NCI-H510A (cell line): ENCODE measurements at places on chromosomes 7 and 10.
A peak's percentile ranks its signal among the peaks of the same experiment; 100 is the strongest.

- DNase-seq, result no peak
Observed at GRCh38 chr7:36210291-36210922, 57.4 kb downstream of the EEPD1 start.

DNA sequence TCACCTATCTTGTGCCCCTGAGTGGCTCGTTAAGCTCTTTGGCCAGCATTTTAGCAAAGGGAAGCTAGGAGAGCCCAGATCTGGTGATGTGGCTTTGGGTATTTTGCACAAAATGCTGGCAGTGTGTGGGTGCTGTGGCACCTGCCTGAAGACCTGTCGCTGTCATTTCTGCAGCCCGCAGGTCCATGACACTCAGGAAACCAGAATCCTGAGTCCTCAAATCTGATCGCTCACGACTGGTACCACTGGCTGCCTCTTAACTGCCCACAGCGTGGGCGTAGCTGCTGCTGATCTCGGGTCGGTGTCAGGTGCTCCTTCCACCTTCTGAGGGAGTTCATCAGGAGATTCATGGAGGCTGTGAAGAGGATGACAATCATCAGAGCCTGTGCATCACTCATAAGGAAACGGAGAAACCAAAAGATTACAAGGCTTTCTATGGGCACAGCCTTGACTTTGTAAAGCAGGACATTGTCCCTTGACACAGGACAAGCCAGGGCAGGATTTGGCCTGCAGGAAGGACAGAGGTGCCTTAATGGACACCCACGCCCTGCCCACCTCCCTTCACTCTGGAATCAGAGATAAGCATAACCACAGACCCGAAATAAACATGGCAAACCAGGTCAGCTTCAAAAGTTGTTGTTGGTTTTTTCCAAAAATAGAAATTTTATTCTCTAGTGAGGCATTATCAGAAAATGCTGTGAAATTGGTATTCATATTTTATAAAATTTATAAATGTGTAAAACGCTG lies 71.0 kb upstream of the STK17A start:
- no peak for DNase-seq

GRCh38 chr7:4871930-4872675 lies 10.3 kb upstream of the PAPOLB start:
- no peak for DNase-seq

- no peak for DNase-seq
Observed at GRCh38 chr7:82289889-82290288, 153.7 kb downstream of the CACNA2D1 start.

- DNase-seq, result no peak
Observed at GRCh38 chr7:100157069-100157333, 1.5 kb downstream of the TRAPPC14 start.

DNA sequence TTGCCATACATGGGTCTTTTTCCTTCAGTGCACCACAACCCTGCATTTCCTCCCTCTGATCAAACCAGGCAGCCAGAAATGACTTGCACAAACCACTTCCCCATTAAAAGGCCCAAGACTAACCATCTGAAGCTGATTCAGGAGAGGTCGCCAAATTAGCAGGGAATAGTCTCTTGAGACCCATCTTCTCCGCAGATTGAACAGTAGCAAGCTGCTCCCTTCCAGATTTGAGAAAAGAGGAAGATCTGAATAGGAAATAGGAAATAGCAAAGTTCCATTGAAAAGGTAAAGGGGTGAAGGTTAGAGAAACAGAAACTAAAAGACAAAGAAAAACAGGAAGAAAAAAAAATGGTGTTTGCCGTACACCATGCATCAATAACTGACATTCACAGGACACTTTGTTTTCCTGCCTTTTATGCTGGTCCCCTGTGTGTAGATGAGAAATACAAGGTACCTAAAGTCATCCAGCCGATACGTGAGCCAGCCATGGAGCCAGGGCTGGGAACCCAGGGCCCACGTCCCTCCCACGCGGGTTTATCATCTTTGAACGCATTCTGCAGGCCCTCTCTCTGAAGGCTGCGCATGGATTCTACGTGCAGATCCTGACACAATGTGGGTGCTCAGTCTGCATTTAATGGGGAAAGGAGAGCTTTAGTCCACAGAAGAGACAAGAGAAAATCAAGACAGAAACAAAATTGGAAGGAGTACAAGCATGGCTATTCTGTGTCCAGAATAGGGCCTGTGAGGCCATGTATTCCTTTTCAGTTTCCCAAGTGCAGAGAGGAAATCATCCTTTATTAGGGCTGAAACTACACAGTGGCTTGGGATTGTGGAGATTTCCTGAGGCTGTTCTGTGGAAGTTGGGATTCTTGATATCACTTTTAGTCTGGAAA lies 268.4 kb upstream of the NPVF start:
- DNase-seq, result no peak

DNA sequence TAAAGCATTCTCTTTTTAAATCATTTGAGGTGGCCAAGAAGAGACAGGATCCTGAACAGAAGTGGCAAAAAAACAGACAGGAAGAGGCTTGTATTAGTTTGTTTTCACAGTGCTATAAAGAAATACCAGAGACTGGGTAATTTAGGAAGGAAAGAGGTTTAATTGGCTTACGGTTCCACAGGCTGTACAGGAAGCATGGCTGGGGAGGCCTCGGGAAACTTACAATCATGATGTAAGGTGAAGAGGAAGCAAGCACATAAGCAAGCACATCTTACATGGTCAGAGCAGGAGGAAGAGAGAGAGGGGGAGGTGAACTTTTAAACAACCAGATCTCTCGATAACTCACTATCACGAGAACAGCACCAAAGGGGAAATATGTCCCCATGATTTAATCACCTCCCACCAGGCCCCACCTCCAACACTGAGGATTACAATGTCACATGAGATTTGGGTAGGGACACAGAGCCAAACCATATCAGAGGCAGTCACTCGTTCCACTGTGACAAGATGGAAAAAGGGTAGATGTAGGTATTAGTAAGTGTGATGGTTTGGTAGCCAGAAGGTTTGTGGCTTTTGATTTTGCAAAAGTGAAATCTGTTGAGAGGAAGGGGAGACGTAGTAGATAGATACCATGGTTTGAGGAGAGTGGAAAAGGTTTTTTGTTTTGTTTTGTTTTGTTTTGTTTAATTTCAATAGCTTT lies 5.1 kb downstream of the MSRB2 start:
- no peak for DNase-seq

- no peak for DNase-seq
Observed at GRCh38 chr10:42939237-42939636, 137.6 kb upstream of the RET start.

- no peak for DNase-seq
Observed at GRCh38 chr7:46909601-46910051, 672.3 kb downstream of the TNS3 start.

- no peak for DNase-seq
Observed at GRCh38 chr10:70779088-70779487, 6.1 kb downstream of the TBATA start.

DNA sequence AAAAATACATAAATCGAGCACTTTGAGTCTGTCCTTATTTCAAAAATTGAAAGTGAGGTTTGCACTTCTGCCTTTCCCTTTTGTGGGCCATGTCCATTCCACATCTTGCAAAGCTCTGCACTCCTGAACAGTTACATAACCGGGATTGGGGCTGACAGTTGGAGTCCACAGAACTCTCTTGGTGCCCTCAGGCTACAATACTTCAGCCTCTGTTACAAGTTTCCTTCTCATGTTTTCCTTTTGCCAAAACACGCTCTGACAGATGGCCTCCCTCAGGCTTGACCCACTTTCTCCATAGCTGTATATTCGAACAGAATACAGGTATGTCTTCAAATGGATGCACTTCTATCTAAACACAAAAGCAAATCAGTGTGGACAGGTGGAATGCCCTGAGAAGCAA lies 335.9 kb downstream of the WDR37 start:
- DNase-seq, result no peak

DNA sequence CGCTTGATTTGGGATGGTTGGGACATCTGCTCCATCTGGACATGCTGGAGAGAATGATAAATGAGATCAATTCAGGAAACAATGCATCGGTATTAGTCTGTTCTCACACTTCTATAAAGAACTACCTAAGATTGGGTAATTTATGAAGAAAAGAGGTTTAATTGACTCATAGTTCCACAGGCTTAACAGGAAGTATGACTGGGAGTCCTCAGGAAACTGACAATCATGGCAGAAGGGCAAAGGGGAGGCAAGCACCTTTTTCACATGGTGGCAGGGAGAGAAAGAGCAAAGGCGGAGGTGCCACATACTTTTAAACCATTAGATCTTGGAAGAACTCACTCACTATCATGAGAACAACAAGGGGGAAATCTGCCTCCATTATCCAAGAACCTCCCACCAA lies 16.8 kb upstream of the TSPAN12 start:
- DNase-seq, result no peak

DNA sequence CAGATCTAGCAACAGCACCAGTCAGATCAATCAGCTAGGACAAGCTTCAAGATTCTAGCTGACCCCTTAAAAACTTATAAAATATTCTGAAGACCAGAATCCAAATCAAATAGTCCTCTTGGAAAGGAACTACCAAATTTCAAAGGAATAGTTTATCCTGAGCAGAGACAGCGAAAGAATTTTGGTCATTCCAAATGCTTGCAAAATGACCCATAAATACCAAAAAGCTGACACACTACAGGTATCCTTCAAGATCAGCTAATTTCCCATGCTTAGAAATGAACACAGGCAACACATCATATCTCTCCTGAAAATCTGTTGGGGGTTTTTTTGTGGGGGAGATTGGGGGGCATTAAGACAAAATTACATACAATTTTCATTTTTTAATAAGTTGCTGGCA lies 78.8 kb downstream of the PDSS1 start:
- no peak for DNase-seq

GRCh38 chr10:118963341-118963740 lies 66.2 kb upstream of the NANOS1 start:
- no peak for DNase-seq

DNA sequence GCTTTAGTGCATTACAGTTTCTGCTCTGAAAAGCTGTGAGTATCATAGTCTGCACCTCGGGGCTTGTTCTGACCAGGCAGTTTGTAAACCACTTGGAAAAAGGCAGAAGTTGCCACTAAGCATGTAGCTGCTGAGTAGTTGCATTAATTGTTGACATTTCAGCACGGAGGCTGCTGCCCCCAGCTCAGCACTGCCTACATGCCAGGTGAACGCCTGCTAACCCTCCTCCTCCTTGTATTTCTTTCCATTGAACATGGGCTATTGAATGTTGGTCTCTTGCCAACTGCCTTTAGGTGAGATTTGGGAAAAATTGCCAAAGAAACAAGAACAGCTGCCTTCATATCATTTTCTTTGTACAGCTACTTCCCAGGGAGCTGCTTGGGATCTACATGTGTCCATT lies 164.2 kb downstream of the RAPGEF5 start:
- DNase-seq, result peak; percentile 11

GRCh38 chr7:71191771-71192170 lies 59.8 kb downstream of the GALNT17 start:
- no peak for DNase-seq

DNA sequence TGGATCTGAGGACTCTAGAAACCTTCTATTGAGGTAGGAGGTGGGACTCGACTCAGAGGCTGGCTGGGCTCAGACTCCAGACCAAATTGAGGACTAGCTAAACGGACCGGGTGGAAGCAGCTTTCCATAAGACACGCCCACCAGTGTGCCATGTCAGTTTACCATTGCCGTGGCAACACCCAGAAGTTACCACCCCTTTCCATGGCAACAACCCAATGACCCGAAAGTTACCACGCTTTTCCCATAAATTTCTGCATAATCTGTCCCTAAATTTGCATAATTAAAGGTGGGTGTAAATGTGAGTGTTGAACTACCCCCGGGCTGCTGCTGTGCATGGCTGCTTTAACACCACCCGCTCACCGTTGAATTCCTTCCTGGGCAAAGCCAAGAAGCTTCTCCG lies 58.9 kb downstream of the MICALL2 start:
- DNase-seq, result no peak

GRCh38 chr10:7700577-7701125 lies 2.5 kb upstream of the ITIH2 start:
- no peak for DNase-seq

- no peak for DNase-seq
Observed at GRCh38 chr7:20114468-20114867, 102.7 kb downstream of the MACC1 start.

- no peak for DNase-seq
Observed at GRCh38 chr10:75825235-75825634, 393.8 kb downstream of the LRMDA start.

DNA sequence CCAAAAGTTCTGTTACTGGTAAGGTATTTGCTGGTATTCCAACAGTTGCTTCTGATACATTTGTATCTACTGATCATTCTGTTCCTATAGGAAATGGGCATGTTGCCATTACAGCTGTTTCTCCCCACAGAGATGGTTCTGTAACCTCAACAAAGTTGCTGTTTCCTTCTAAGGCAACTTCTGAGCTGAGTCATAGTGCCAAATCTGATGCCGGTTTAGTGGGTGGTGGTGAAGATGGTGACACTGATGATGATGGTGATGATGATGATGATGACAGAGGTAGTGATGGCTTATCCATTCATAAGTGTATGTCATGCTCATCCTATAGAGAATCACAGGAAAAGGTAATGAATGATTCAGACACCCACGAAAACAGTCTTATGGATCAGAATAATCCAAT lies 131.0 kb downstream of the AASS start:
- DNase-seq, result no peak

- DNase-seq, result no peak
Observed at GRCh38 chr7:30815951-30816644, 44.9 kb downstream of the MINDY4 start.

DNA sequence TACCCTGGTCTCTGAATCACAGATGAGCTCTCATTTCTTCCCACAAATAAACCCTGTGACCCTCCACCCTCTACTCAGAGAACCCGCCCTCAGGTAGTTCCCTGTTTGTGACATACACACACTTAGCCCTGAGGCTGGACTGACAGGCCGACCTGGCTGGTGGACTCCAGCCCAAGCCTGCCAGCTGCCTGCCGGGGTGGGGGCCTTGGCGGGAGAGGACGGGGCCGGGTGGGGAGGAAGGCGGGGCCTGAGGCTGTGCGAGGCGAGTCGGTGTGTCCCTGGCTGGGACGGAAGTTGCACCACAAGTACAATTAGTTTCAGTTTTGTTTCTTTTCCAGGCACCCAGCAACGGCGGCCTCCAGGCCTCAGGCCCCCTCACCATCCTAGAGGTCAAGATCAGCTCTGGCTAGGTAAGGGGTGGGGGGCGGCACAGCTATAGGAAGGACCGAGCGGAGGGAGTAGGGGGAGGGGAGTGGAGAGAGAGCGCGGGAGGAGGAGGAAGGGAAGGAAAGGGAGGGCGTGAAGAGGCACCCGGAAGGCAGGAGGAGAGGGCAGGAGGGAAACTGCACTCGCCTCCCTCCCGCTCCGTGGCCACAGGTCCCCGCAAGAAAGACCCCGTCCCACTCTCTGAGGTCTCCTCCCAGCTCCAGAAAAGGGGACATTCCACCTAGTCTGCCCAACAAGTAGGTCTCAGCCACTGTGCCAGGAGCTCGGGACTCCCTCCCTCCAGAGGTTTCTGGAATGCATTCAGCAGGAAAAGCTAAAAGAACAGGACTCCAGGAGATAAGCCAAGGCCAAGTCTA lies at the start of gene TRIM56:
Gene TRIM56, plus strand, starts transcription at position 320 of the 803 bp plus-strand sequence. CDS start 1,832 bp downstream, outside the sequence.
- peak; percentile 50 for DNase-seq

- no peak for DNase-seq
Observed at GRCh38 chr10:29174389-29174788, 114.5 kb upstream of the LYZL1 start.
